Activated CD4-positive, alpha-beta T cell treated with anti-CD3 and anti-CD28 coated beads for 36 hours (primary cell): ENCODE measurements at places on chromosomes 1 and 21. TPM values are rescaled to one million over a fixed set of nuclear protein-coding genes. Genes with fewer than 3 reads are reported as not detected.

DNA sequence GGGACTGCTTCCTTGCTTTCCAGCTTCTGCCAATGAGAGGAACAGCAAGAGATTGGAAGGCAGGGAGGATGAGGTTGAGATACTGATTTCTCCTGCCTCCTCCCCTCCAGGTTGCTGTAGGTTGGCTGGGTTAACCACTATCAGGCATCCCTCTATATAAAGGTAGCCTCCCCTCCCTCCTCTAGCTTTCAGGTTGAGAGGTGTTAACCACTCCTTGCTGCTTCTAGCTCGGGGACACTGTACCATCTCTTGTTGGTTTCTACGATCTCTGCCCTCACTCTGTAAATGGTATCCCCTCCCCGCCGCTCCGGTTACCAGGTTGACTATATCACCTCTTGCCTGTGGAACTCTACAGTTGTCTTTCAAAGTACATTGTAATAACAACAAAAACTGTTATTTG is 16.7 kb downstream of the LPAR3 start:
- no peak overlapping the region for H3K27ac ChIP-seq
- H3K36me3 ChIP-seq: no peaks in the 10 kb centered on the region
- peaks cover 10% of the 10 kb centered on the region for H3K27me3 ChIP-seq
- no peaks in the 10 kb centered on the region for H3K4me1 ChIP-seq

GRCh38 chr1:204447736-204448135 is 36.1 kb upstream of the PPP1R15B start:
- no peak overlapping the region for H3K4me3 ChIP-seq
- no peak overlapping the region for H3K27ac ChIP-seq
- peaks cover 36% of the 10 kb centered on the region for H3K36me3 ChIP-seq
- DNase-seq: no peak

- peaks cover 26% of the 10 kb centered on the region for H3K27me3 ChIP-seq
- no peak overlapping the region for H3K27ac ChIP-seq
- H3K4me1 ChIP-seq: no peaks in the 10 kb centered on the region
- DNase-seq: no peak
- no peak overlapping the region for H3K4me3 ChIP-seq
Observed at GRCh38 chr1:211024901-211025300, 109.0 kb downstream of the KCNH1 start.

DNA sequence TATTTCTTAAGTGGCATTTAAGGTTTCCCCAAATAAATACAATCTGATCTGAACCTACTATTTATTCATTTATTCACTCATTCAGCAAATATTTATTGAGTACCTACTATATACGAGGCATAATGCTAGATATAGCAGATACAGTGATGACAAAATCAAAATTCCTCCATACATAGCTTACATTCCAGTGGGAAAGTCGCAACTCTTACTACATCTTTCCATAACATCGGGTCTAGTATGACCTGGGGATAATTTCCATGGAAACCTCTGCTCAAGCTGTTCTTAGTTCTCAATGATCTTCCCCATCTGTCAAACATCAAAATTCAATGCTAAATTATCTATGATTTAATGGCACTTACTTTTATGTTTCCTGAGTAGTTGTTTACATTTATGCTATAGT is 70.8 kb upstream of the PRKACB start:
- H3K4me3 ChIP-seq: no peak overlapping the region
- peaks cover 10% of the 10 kb centered on the region for H3K27me3 ChIP-seq
- H3K4me1 ChIP-seq: peaks cover 2% of the 10 kb centered on the region
- no peak overlapping the region for H3K27ac ChIP-seq
- H3K36me3 ChIP-seq: peaks cover 4% of the 10 kb centered on the region

GRCh38 chr1:1788646-1789431 is 10.6 kb upstream of the NADK start:
- no peak overlapping the region for H3K27ac ChIP-seq
- H3K27me3 ChIP-seq: no peaks in the 10 kb centered on the region
- H3K4me3 ChIP-seq: no peak overlapping the region

- peaks cover 11% of the 10 kb centered on the region for H3K4me1 ChIP-seq
- no peaks in the 10 kb centered on the region for H3K27me3 ChIP-seq
- no peak overlapping the region for H3K27ac ChIP-seq
- no peaks in the 10 kb centered on the region for H3K36me3 ChIP-seq
Observed at GRCh38 chr21:30979054-30979453, 59.2 kb downstream of the KRTAP19-8 start.

DNA sequence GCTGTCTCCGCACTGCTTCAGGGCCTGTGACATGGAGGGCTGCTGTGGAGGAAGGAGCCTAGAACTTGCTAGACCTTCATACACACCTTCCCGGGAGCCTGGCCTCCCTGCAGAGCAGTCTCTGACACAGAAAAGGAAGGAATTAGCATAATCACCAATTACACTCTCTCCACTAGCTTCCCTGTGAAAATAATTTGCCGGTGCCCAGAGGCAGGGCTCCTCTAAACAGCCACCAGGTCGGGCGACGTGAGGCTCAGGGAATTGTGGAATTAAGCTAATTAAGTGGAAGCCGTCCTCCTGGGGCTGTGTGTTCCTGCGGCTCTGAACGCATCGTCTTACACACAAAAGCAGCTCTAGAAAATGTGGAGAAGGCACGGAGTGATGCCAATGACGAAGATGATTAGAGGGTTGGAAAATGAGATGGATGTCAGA is 82.6 kb downstream of the NENF start:
- H3K27ac ChIP-seq: no peak overlapping the region
- no peaks in the 10 kb centered on the region for H3K36me3 ChIP-seq
- no peak overlapping the region for H3K4me3 ChIP-seq
- no peak for DNase-seq
- peaks cover 41% of the 10 kb centered on the region for H3K27me3 ChIP-seq

DNA sequence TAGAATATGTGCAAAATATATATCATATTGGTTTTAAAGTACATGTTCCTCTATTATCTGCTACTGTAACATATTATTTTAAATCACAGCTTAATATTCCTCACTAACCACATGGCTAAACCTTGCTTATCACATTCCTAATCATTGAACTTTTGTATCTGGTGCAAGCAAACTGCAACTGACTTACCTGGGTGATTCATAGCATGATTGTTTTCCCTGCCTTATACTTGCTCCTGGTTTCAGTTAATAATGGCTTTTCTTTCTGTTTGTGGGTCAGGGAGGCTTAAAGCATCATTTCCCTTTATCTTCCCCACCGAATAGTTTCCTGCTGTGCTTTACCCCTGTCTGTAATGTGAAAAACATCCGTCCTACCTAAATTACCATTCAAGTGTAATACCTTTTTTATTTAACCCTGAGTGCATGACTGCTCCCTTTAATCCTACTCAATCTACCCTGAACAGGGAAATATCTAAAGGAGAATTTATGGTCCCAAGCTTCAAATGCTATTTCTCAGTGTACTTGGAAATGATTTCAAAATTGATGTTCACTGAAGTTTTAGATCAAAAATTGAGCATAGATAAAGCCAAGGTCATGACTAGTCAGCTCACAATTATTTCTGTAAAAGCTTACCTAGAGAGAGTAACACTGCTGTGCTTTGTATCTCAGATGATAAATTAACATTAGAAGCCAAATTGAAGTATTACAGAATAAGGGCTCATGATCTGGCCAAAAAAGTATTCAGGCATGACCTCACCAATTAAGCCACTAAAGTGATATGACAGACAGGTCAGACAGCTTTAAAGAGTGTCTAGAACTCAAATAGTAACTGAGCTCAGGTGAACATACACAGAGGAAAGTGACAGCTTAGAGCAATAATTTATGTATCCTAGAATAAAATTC is 507.1 kb downstream of the BRINP3 start:
- H3K4me1 ChIP-seq: no peaks in the 10 kb centered on the region
- no peak overlapping the region for H3K27ac ChIP-seq
- H3K27me3 ChIP-seq: no peaks in the 10 kb centered on the region
- no peak overlapping the region for H3K4me3 ChIP-seq

DNA sequence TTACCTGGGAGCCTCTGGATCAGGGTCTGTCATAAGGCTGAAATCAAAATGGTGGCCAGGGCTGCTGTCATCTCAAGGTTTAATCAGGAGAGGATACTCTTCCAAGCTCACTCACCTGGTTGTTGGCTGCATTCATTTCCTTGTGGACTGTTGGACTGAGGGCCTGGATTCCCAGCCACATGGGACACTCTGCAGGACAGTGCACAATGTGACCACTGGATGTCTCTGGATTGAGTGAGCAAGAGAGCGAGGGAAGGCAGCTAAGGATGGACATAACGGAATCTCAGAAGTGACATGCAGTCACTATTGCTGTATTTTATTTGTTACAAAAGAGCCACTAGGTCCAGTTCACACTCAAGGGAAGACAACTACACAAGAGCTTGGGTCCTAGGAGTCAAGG is 229.1 kb downstream of the S1PR1 start:
- no peak overlapping the region for H3K27ac ChIP-seq
- H3K27me3 ChIP-seq: no peaks in the 10 kb centered on the region
- no peaks in the 10 kb centered on the region for H3K36me3 ChIP-seq
- no peaks in the 10 kb centered on the region for H3K4me1 ChIP-seq
- H3K4me3 ChIP-seq: no peak overlapping the region
- DNase-seq: no peak

- H3K27me3 ChIP-seq: peaks cover 7% of the 10 kb centered on the region
- peaks cover 4% of the 10 kb centered on the region for H3K4me1 ChIP-seq
- no peak for DNase-seq
- H3K4me3 ChIP-seq: no peak overlapping the region
- H3K36me3 ChIP-seq: no peaks in the 10 kb centered on the region
Observed at GRCh38 chr1:41355761-41356160, 5.5 kb upstream of the FOXO6 start.

Gene PRKCZ
- total RNA-seq: 10.9 TPM

Gene GPA33
- total RNA-seq: 0.39 TPM

Gene OVAAL
- total RNA-seq: not detected

Gene MYOG
- not detected for total RNA-seq

Gene CRP
- total RNA-seq: not detected

Gene OR2AK2
- total RNA-seq: not detected

Gene CACHD1
- total RNA-seq: 1.9 TPM

Gene PBX1
- total RNA-seq: 0.37 TPM

Gene MYCL
- total RNA-seq: 0.16 TPM

Gene PHTF1
- 11.3 TPM for total RNA-seq

Gene SLAMF8
- 0.39 TPM for total RNA-seq
